Left renal pelvis (tissue), 4 donors: ENCODE measurements at places on chromosomes 11 and 22.

GRCh38 chr11:93512949-93513667, 30.1 kb downstream of the SMCO4 start:
- no peak for DNase-seq

DNA sequence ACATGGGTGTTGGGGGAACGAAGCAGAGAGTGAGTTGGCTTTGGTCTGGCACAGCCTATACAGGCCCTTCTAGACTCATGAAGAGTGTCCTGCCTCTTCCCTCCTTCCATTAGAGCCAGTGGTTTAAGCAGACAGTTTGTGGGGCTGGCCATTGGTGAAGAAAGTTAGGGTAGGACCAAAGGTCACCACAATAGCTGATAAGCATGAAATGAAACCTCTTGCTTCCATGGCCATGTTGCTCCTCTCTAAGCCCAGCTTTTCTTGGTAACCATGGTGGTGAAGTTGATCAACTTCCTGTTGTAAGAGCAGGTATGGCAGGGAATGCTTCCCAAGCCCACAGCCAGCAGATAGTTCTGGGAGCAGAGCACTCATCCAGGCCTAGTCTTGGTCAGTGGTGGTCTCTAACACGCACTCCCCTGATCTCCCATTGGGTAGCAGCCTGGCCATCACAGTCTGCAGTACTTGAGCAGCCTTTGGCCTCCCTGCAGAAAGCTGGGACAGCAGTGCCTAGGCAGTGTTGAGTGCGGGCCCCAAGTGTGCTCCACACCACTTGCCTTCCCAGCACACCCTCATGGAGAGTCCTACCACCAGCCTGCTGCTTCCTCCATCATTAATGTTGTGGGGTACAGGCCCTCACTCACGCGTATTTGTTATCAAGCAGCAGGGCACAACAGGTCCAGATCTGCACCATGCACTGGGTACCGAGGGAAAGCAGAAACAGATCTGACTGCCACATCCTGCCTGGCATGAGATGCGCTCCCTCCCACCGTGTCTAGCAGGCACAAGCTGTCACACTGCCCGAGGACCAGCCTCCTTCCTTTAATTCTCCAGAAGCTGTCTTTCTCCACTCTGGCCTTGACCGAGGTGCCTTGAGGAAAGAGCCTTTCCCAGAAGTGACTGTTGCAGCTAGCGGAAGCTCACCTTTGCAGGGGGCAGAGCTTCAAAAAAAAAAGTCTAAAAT, 65.8 kb upstream of the SUSD2 start:
- no peak for DNase-seq

DNA sequence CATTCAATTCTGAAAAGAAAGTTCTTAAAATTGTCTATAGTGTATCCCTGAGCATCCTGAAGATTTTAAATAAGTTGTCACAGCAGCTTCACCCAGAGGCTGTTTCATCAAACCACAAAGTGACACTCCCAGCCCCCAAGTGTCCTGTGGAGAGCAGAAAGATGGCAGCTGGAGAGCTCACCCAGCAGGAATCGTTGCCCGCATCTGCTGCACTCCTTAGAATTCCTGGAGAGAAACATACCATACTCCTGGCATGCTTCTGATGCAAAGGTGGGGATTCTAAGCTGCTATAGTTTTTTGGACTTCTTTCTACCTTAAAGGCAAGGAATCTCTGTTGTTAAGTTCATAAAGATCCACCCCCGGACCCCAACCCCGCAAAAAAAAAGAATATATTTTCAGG, 13.5 kb upstream of the CYB5R2 start:
- DNase-seq = no peak

DNA sequence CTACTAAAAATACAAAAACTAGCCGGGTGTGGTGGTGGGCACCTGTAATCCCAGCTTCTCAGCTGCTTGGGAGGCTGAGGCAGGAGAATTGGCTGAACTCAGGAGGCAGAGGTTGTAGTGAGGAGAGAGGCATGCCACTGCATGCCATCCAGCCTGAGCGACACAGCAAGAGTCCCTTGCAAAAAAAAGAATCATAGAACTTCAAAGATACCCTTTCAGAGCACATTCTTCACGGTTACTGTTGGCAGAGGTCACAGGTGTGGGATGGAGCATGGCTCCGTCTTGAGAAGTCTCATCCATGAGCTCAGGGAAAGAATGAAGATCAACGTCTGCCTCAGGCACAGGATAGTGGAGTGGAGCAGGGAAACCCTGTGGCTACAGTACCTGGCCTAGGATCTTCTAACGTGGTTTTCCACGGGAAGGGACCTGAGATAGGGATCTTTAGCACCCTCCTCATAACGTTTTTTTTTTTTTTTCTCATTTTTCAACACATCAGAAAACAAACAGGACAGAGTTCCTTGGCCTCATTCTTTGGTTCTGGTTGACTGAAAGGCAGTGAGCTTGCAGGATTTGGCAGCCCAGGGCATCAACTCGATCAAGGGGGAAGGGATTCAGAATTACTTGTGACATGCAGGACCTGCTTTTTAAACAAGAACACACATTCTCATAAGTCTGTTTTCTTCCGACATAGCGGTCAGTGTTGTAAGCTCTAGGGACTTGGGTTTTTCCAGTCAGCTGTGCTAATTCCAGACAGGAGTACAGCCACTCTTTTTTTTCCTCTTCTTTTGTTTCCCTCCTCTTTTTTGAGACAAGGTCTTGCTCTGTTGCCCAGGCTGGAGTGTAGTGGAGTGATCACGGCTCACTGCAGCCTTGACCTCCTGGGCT, 22.8 kb downstream of the F2 start:
- DNase-seq = no peak

DNA sequence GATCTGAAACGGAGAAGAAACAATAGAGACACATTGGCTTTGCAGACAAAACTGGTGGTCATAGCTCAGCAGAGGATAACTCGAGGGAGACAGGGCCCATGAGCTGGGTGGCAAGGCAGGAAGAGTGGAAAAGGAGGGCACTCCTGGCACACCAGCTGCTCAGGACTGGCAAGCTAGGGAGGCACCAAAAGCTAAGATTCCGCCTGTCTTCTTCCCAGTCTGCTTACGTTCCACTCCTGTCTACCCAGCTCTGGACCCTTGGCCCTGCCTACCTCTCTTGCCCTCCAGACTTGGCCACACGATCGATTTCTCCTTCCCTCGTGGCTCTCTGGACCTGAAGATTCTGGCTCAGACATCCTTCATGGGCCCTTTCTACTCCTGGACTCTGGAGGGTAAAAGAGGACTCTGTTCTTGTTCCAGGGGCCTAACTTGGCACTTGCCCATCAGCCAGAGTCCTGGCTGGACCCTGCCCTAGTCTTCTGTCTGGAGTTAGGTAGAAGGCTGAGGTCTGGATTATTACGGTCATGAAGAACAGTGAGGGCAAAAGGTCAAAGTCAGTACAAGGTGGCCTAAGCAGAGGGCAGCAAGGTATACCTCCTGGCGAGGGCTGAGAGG, 115.2 kb upstream of the PITPNB start:
- DNase-seq = no peak

- DNase-seq = peak; percentile 69
Observed at GRCh38 chr22:43142880-43143562, at the start of gene MCAT. Gene MCAT (minus strand): TSS chr22:43143398. CDS start chr22:43143348, 50 bp downstream.

- no peak for DNase-seq
Observed at GRCh38 chr22:31972180-31972579, 27.8 kb downstream of the YWHAH start.

DNA sequence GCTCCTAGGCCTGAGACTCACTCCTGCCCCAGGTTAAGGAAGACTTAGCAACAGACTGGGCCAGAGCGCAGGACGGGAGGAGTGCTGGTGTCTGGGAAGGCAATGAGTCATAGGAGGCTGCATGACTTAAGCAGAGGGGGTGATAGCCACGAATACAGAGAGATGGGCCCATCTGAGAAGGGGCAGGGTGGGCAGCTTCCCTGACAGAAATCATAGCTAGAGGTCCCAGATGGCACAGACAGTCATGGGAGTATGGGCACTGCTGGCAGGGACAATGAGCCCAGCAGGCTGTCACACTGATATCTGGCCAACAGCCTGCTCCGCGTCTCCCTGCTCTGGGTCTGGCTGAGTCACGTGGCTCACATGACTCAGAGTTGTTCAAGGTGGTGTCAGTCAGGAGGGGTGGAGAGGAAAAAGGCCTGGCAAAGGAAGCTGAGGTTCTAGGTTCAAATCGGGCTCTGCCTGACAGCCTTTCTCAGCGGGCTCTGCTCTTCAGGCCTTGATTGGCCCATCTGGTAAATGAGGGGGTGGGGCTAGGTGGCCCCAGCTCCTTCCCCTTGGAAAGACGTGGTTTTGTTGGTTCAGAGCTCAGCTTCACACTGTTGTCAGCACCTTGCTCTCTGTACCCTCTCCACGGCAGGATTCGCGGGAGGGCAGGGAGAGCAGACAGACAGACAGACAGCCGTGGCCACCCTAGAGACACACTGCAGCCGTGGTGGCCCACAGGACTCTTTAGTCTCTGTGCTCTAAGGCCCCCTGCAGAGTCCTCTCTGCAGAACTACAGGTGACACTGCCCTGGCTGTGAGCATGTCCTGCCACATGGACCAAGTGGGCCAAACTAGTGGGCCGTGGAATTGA, 47.8 kb downstream of the DBX1 start:
- DNase-seq = no peak

DNA sequence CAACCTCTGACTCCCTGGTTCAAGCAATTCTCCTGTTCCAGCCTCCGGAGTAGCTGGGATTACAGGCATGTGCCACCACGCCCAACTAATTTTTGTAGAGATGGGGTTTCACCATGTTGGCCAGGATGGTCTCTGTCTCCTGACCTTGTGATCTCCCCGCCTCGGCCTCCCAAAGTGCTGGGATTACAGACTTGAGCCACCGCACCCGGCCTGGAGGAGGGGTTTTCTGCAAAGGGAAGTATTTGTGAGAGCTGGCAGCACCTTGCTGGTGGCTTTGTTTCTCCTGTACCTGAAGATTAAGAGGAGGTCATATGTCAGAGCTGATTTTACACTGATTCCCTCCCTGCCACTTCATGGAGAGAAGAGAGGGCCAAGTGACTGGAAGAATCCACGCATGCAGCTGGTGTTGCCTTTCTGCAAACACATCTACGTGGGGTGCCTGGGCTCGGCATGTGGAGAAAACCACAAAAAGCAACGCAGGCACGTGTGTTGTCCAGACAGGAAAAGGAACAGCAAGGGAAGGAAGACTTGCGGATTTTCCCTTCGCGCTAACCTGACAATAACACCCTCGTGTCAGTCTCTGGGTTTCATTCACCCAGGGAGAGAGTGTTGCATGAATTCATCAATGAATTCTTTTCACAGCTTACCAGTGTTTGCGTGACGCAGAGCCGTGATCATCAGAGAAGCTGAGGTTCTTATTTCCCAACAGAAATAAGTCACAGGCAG, 61.9 kb downstream of the TSPAN18 start:
- DNase-seq = no peak
